ENCODE measurements at places on chromosomes 2 and 18. TPM values are rescaled to one million over a fixed set of nuclear protein-coding genes. Genes with fewer than 3 reads are reported as not detected.
A peak's percentile ranks its signal among the peaks of the same experiment; 100 is the strongest.

Gene DUSP19
- polyA plus RNA-seq = 1.3 TPM

Gene VSNL1
- polyA plus RNA-seq = not detected

Gene NT5DC4
- polyA plus RNA-seq = not detected

Gene REG3A
- polyA plus RNA-seq = not detected

Gene NEU2
- polyA plus RNA-seq = not detected

Gene DYSF
- polyA plus RNA-seq = 4.2 TPM

GRCh38 chr2:223894968-223895367 lies 50.2 kb downstream of the WDFY1 start:
- H3K4me3 ChIP-seq = no peak overlapping the region
- no peak overlapping the region for H3K27ac ChIP-seq
- H3K36me3 ChIP-seq = peaks cover 19% of the 10 kb centered on the region
- peaks cover 12% of the 10 kb centered on the region for H3K4me1 ChIP-seq
- no peak for DNase-seq
- H3K27me3 ChIP-seq = peaks cover 4% of the 10 kb centered on the region

- no peak for DNase-seq
- peak overlapping the region; percentile 79 for H3K4me3 ChIP-seq
- peaks cover 62% of the 10 kb centered on the region for H3K36me3 ChIP-seq
- peak overlapping the region; percentile 90 for H3K27ac ChIP-seq
- H3K4me1 ChIP-seq = peaks cover 76% of the 10 kb centered on the region
- H3K27me3 ChIP-seq = peaks cover 1% of the 10 kb centered on the region
Measured at GRCh38 chr2:230496891-230497290, 80.9 kb downstream of the SP100 start.

- H3K27me3 ChIP-seq = peaks cover 15% of the 10 kb centered on the region
- DNase-seq = no peak
- H3K4me3 ChIP-seq = no peak overlapping the region
- H3K27ac ChIP-seq = no peak overlapping the region
Measured at GRCh38 chr2:235521844-235522243, 28.0 kb downstream of the AGAP1 start.

DNA sequence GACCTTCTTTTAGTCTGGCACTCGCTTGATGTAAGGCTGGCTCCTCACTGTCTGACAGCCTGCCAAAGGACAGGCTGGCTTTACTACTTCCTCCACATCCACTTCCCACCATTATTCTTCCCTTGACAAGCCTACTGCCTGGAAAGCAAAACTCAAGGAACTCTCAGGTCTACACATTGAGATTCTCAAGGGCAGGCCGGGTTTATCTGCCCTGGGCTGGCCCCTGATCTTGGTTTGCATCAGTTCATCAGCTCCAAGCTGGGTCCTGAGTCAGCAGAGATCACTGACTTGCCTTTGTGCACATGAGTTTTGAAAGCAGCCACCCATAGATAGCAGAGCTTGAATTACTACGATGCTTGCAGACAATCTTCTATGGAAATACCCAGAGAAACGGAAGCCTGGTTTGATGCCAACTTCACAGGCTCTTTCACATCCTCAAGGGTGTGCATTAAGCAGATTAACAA lies 53.9 kb downstream of the KCTD18 start:
- no peaks in the 10 kb centered on the region for H3K4me1 ChIP-seq
- H3K27ac ChIP-seq = no peak overlapping the region
- no peak for DNase-seq
- H3K36me3 ChIP-seq = no peaks in the 10 kb centered on the region

- H3K4me3 ChIP-seq = no peak overlapping the region
- H3K27me3 ChIP-seq = no peaks in the 10 kb centered on the region
- no peaks in the 10 kb centered on the region for H3K4me1 ChIP-seq
- DNase-seq = no peak
- H3K36me3 ChIP-seq = no peaks in the 10 kb centered on the region
Measured at GRCh38 chr18:74126684-74127655, 20.7 kb downstream of the FBXO15 start.

DNA sequence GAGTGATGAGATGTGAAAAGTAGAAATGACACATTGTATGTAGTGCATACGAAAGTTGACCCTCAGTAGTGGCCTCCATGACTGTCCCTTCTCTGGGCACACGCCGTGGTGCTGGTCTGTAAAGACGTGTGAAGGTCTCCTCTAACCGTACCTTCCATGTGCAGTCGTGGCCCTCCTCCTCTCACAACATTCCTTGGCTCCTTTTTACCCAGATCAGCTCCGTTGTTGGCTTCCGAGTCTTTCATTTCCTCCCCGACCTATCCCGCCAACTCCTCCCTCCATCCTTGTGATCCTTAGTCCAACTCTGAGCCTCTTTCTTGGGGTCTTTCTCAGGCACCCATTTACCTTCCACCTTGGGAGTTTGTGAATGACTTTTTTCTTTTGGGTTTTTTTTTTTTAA lies 160.4 kb upstream of the BCL2L11 start:
- H3K27me3 ChIP-seq = no peaks in the 10 kb centered on the region
- no peaks in the 10 kb centered on the region for H3K4me1 ChIP-seq
- H3K27ac ChIP-seq = no peak overlapping the region
- H3K4me3 ChIP-seq = no peak overlapping the region
- DNase-seq = no peak

DNA sequence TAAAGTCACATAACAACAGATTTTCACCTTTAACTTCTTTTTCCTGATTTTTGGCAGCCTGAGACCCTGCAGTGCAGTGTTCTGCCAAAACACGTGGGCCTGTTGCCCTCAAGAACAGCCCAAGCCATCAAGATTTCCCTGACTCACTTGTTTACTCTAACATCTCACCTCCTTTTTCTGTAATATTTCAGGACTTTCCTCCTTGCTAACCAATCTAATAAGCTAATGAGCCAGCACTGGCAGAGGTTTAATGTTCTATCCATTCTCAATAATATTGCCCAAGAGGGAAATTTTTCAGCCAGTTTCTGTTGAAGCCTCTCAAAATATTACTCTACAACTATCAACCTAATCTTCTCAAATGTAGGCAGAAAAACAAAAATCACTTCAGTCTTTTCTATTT lies 635.2 kb downstream of the DPP10 start:
- no peaks in the 10 kb centered on the region for H3K27me3 ChIP-seq
- H3K4me3 ChIP-seq = no peak overlapping the region
- H3K36me3 ChIP-seq = peaks cover 4% of the 10 kb centered on the region
- no peak for DNase-seq

GRCh38 chr2:56015711-56016115 lies 92.1 kb upstream of the EFEMP1 start:
- DNase-seq = no peak
- no peak overlapping the region for H3K4me3 ChIP-seq
- H3K27ac ChIP-seq = no peak overlapping the region
- peaks cover 2% of the 10 kb centered on the region for H3K27me3 ChIP-seq
- H3K36me3 ChIP-seq = no peaks in the 10 kb centered on the region

DNA sequence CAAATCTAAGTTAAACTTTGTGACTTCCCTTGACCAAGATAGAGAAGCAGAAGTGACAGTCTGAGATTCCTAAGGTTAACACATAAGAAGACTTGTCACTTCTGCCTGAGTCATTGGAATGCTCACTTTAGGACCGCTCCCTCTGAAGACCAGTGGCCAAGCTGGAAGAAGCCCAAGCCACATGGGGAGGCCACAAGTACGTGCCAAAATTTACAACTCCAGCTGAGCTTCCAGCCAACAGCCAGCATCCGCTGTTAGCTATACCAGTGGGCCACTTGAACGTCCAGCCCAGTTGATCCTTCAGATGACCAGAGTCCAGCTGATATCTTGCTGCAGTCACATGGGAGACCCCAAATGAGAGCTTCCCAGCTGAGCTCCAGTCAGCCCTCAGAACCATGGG lies 18.1 kb upstream of the ANTXR1 start:
- peaks cover 3% of the 10 kb centered on the region for H3K36me3 ChIP-seq
- DNase-seq = no peak
- H3K4me3 ChIP-seq = no peak overlapping the region
- no peak overlapping the region for H3K27ac ChIP-seq
- H3K27me3 ChIP-seq = peaks cover 13% of the 10 kb centered on the region
- H3K4me1 ChIP-seq = no peaks in the 10 kb centered on the region

DNA sequence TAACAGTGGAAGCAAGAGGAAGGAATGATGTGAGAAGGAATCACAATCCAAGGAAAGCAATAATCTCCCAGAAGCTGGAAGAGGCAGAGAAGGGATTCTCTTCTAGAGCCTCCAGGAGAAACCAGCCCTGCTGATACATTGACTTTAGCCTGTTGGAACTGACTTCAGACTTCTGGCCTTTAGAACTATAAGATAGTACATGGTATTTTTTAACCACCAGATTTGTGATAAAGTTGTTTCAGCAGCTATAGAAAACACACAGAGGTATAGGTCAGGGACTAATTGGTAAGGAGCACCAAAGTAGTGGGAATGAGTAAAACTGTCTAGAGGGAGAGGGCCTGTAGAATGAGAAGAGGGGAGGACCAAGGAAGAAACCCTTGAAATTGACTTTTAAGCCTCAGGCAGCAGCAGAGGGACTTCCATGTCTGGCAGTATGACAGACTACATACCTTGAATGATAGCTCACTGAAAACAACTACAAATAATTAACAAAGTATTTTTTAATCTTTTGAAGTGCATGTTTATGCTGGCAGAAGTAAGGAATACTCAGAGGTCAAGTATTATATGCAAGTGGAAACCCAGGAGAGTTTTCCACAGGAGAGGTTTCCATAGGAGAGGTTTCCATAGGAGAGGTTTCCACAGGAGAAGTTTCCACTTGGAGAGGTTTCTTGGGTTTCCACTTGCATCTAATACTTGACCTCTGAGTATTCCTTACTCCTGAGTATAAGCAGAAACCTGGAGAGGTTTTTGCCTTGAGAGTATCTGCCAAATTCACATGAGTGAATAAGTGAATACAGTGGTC lies 33.8 kb upstream of the TMEM17 start:
- DNase-seq = no peak
- no peak overlapping the region for H3K27ac ChIP-seq
- H3K36me3 ChIP-seq = peaks cover 4% of the 10 kb centered on the region
- no peak overlapping the region for H3K4me3 ChIP-seq
- H3K27me3 ChIP-seq = peaks cover 3% of the 10 kb centered on the region

- no peak overlapping the region for H3K4me3 ChIP-seq
- H3K36me3 ChIP-seq = no peaks in the 10 kb centered on the region
- no peak overlapping the region for H3K27ac ChIP-seq
- H3K27me3 ChIP-seq = peaks cover 3% of the 10 kb centered on the region
- H3K4me1 ChIP-seq = peaks cover 10% of the 10 kb centered on the region
Measured at GRCh38 chr2:191857259-191857805, 10.4 kb upstream of the CAVIN2 start.

- no peaks in the 10 kb centered on the region for H3K27me3 ChIP-seq
- no peak for DNase-seq
- no peak overlapping the region for H3K4me3 ChIP-seq
- no peaks in the 10 kb centered on the region for H3K4me1 ChIP-seq
Measured at GRCh38 chr2:10733566-10733925, 12.1 kb downstream of the ATP6V1C2 start.

- H3K4me3 ChIP-seq = no peak overlapping the region
- no peaks in the 10 kb centered on the region for H3K36me3 ChIP-seq
- no peaks in the 10 kb centered on the region for H3K27me3 ChIP-seq
- H3K27ac ChIP-seq = no peak overlapping the region
Measured at GRCh38 chr18:54931152-54931551, 28.1 kb downstream of the CCDC68 start.

DNA sequence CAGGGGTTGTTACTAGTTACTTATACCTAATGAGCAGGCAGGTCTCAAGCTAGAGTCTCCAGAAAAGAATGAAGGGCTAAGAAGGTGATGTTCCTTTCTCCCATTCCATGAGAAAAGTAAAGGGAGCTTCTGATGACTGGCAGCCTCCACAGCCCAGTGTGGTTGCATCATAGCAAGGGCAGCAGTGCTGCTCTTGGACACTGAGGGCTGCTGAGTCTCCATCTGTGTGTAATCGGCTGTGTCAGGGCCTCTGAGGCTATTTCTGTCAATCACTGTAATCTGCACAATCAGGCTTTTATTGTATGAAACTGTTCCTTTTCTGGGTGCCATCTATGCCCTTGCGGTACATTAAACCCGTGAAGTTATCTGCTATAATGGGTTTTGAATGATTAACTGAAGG lies 164.1 kb upstream of the FBXO11 start:
- no peaks in the 10 kb centered on the region for H3K4me1 ChIP-seq
- no peak overlapping the region for H3K4me3 ChIP-seq
- H3K27me3 ChIP-seq = peaks cover 3% of the 10 kb centered on the region
- no peak for DNase-seq
- no peak overlapping the region for H3K27ac ChIP-seq
- no peaks in the 10 kb centered on the region for H3K36me3 ChIP-seq

DNA sequence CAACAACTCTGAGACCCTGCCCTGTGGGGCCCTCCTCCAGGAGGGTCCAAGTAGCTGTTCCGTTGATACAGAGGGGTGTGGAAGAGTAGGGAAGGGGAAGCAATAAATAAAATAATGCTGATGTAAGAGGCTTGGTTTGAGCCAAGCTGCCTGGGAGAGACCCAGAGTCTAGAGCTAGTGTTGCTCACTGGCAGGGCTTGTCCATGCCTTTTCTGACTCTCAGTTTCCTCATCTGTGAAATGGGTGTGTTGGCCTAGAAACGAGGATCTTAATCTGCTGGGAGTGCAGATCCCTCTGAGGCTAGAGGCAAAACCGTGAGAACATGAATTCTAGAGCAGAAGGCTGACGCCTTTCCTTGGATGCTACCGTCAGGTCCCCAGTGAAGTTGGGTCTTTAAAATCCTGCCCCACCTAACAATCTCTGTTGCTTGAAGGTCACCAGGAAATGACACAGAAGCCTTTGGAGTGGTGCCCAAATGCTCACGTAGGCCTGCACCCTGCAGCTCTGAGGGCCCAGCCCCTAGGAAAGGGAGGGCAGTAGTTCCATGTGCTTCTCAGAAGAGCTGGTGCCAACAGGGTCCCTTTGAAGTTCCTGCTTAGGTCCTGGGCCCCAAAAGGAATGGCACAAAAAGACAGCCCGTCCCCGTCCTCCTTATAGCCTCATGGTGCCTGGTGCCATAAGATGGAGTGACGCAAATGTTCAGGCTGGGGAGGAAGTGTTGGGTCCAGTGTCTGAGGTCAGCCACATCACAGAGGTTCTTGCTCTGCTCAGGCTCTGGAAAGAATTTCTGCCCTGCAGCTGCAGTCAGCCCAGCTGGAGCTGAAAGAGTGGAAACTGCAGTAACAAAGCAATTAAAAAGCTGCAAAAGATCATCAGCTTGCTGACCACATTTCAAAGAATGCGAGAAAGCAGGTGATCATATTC lies 73.2 kb upstream of the SMAD2 start:
- H3K36me3 ChIP-seq = no peaks in the 10 kb centered on the region
- H3K4me1 ChIP-seq = peaks cover 10% of the 10 kb centered on the region
- no peak overlapping the region for H3K4me3 ChIP-seq
- peak; percentile 31 for DNase-seq
- peaks cover 6% of the 10 kb centered on the region for H3K27me3 ChIP-seq

GRCh38 chr18:51342815-51343214 lies 145.3 kb upstream of the MEX3C start:
- no peak overlapping the region for H3K27ac ChIP-seq
- no peaks in the 10 kb centered on the region for H3K27me3 ChIP-seq
- H3K36me3 ChIP-seq = no peaks in the 10 kb centered on the region
- DNase-seq = no peak
- H3K4me1 ChIP-seq = no peaks in the 10 kb centered on the region

Data from immature natural killer cell (primary cell).